Activated naive CD4-positive, alpha-beta T cell treated with anti-CD3 and anti-CD28 coated beads, Interleukin-2, amount 50 U/mL, for 72 hours (primary cell): ENCODE measurements at places on chromosomes 4 and X. TPM values are rescaled to one million over a fixed set of nuclear protein-coding genes. Genes with fewer than 3 reads are reported as not detected.

- no peak for DNase-seq
Observed at GRCh38 chr4:83830138-83830888, 294.4 kb downstream of the GPAT3 start.

- no peak for DNase-seq
Observed at GRCh38 chr4:124386648-124387047, 325.9 kb downstream of the ANKRD50 start.

DNA sequence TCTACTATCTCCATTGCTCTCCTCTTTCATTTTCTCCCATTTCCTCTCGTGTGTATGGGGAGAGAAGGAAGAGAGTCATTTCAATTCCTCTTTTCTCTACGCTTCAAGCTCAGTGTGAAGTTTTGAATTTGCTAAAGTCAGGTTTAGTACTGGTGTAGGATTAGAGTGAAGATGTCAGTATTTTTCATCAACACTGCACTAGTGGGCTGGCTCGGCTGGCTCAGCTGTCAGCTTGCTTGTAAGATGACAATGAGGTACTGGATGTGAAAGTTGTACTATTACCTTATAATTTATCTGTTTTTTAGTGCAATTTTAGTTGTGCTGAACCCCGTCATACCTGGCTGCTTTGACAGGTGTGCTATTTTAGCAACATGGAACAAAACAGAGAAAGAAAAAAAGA, 2.1 kb upstream of the SH2D1A start:
- no peak for DNase-seq

Gene ADAMTS3
- not detected for total RNA-seq

Gene BMX
- total RNA-seq: not detected

Gene ASB12
- total RNA-seq: not detected

Gene PRR32
- total RNA-seq: not detected

Gene PLP1
- total RNA-seq: not detected

Gene XKRX
- 0.77 TPM for total RNA-seq

Gene SMR3B
- total RNA-seq: not detected
